Mucosa of descending colon (tissue), 3 donors: ENCODE measurements at places on chromosomes 2 and 18. TPM values are rescaled to one million over a fixed set of nuclear protein-coding genes. Genes with fewer than 3 reads are reported as not detected.

Gene SF3B6
- 76.1 TPM for total RNA-seq

Gene DAW1
- not detected for total RNA-seq

Gene RBMS1
- 9.7 TPM for total RNA-seq

Gene CCDC148
- not detected for total RNA-seq

Gene ABCB11
- 4.6 TPM for total RNA-seq

Gene RTP5
- total RNA-seq = not detected

Gene NT5DC4
- total RNA-seq = not detected

Gene DCDC2C
- not detected for total RNA-seq

Gene MTCL1
- 4.1 TPM for total RNA-seq

Gene ZAP70
- total RNA-seq = 5.4 TPM

Gene ITPRIPL1
- total RNA-seq = 0.43 TPM

GRCh38 chr2:137023205-137023604, 257.9 kb downstream of the THSD7B start:
- no peak for DNase-seq

DNA sequence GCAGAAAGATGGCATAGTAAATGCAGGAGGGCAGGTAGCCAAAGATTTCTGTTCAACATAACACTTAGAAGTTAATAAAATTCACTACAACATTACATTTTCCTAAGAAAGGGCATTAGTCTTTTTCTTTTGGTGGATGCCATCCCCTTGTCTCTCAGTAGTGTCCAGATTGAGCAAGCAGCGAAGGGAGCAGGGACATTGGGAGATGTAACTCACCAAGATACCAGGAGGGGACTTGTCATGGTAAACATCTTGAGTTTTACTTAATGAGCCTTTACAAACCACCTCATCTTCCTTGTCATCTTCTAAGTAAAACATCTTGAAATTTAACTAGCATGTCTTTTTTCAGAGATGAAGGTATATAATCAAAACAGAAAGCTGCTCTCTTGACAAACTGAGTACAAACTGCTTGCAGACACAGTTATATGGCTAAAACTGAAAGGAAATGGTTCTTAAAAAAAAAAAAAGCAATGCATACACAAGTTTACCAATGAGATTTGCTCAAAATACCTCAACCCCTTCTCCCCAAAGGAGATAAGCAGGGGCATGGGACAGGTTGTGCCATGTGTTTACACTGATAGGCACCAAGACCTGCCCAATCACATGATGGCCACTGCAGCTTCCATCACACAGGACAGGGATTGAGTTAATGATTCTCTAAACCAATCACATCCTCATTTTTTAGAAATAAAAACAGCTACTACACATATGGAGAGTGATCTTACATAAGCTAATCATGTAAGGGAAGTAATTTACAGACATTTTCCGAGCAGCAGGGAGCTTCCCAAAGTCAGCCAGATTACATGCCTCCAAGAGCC, 30.3 kb downstream of the LPIN2 start:
- no peak for DNase-seq

DNA sequence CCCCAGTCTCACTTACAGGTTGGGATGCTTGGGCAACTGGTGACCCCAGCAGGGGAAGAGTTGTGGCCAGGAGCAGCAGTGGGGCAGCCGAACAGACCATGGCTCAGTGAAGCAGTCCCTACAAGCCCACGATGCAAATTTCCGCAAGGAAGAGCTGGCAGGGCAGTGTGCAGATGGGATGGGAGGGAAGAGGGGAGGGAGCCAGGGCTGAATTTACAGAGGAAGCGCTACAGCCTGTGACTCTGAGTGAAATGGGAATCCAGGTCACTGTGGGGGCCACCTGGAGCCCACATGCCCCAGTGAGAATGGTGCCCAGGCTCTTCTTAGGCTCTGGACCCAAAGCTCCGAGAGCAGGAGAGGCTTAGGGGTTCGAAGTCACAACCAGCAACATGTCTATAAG, 27.0 kb upstream of the SELENOI start:
- DNase-seq = no peak

- DNase-seq = no peak
Measured at GRCh38 chr2:45778720-45779171, 127.3 kb downstream of the PRKCE start.

DNA sequence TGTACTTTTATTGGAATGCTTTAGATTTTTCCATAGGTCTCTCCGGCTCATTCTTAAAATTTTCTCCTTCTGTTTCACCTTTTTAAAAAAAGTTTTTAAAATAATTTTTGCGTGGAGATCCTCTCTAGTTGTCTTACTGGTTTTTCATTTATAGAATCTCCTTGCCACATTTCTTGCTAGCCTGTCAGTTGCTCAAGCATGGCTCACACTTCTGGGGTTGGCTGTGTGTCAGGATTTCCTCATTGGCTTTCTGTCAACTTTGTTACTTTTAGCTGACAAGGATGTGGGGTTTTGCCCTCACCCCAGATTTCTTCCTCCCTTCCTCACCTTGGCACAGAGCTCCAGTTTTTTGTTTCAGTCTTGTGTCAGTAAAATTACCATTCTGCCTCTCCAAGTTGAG, 124.6 kb downstream of the ZNF407 start:
- DNase-seq = no peak

- no peak for DNase-seq
Measured at GRCh38 chr18:56475250-56475649, 163.1 kb downstream of the TXNL1 start.

DNA sequence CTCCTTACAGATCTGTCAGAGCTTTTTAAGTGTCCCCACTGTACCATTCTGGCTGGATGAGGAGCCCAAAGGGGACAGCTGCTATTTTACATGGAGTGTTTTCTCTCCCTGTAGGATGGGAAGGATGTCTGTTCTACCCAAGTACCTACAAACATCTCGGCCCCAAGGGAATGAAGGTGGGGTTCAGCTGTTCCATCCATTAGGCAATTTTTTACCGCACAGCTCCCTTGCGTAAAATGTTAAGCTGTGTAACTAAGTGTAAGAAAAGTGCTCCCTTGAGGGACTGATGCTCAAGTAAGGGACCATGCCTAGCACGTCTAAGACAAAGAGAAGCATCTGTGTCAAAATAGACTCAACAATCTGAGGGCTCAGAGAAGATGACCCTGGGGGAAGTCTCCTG, 180.3 kb downstream of the MYO5B start:
- DNase-seq = no peak

DNA sequence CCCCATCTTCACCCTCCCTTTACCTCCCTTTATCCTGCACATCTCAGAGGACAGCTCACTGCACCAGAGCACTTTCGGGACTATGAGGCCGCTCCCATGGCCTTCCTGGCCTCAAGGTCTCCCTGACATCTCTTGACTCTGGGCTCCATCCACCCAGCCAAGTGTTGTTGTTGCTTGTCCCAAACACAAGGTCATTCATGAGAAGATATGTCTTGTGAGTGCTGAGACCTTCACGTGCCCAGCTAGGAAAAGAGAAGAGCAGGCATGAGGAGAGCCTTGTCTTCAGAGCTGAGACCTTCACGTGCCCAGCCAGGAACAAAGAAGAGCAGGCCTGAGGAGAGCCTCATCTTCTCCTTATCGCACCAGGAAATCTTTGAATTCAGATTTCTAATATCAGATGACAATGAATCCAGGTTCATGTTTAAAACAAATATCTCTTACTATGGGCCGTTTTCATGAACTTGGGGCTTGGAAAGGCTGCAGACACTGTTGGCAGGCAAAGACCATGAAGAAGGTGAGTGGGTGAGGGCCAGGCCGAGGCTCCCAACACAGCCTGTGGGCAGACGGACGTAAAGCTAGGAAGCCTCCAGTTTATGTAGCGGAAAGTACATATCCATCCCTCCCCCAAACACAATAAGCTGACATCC, 256.1 kb downstream of the NDUFA10 start:
- DNase-seq = peak; percentile 1

DNA sequence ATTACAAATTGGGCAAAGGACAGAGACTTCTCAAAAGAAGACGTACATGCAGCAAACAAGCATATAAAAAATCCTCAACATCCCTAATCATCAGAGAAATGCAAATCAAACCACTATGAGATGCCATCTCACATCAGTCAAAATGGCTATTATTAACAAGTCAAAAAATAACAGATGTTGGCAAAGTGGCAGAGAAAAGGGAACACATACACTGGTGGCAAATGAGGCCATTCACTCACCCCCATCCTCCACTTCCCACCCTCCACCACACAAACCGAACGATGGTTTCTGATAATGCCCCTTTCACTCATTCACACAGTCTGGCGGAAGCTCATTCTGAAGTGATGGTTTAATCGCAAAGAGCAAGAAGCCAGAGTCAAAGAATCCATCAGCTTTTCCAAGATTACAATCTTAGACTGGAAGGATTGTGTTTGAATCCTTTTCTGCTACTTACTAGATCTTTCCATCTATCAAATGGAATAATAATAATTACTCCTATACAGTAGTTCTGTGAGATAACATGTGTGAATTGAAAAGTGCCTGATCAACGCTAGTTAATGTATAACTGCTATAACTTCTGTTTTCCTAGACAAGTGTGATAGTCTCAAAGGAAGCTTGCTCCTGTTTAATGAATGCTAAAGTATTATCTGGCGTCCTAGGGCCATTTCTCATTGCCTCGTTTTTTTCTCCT, 16.9 kb upstream of the CD28 start:
- DNase-seq = no peak

- peak; percentile 36 for DNase-seq
Measured at GRCh38 chr18:75216911-75217689, 6.5 kb downstream of the TSHZ1 start.

GRCh38 chr2:178908810-178909209, 101.6 kb upstream of the TTN start:
- no peak for DNase-seq

GRCh38 chr2:95279435-95280035, 5.3 kb downstream of the PROM2 start:
- peak; percentile 14 for DNase-seq

DNA sequence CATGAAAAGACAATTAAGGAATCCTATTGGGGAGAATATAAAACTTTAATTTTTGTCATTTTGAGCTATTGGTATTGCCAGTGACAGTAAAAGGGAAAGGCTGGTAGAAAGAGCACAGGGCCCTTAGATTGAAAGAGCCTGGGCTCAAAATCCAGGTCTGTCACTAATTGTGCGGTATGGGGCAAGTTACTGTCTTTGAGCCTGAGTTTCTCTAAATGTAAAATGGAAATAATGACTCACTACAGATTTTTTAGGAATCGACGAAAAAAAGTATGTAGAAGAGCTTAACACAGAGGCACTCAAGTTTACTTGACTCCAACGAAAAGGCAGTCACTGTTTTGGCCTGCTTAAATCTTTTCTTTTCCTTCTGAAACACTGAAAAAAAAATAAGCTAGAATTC, 7.0 kb downstream of the NDUFV2 start:
- no peak for DNase-seq

DNA sequence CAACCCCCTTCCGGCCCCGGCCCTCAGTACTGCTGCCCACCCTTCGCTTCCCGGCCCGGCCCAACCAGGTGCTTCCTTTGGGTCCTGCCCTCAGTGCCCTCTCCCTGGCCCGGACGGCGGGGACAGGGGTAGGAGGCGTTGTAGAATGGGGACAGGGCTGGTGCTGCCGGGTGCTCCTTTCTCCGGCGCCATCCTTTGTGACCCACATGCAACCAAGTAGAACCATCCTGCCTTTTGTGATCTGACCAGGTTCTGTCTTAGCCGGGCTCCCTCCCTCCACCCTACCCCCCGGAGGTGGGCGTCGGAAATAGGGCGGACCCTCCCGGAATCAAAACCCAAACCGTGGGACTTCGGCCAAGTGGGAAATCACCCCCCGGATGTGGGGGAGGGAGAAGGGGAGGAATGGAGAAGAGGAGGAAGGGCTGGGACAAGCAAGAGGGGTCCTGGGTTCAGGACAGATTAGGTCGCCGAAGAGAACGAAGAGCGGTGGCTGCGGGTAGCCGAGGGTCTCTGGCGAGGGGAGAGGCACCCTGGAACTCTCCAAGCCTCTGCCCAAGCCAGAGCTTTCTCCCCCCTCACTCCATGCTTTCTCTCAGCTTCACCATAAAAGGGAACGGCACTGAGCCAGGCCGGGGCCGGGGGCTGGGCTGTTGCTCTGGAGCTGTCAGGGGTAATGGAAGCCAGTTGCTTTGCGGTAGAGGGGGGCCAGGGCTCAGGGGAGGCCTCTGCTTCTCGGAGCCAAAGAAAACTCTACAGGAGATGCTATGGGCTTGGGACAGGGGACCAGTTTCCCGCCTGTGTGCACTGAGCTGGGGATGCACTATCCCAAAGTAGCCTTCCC, 756 bp upstream of the OST4 start:
- peak; percentile 75 for DNase-seq
